ENCODE measurements at places on chromosomes 4 and X.
A peak's percentile ranks its signal among the peaks of the same experiment; 100 is the strongest.

- DNase-seq, result no peak
Observed at GRCh38 chr4:163556177-163556576, 61.7 kb downstream of the TMA16 start.

DNA sequence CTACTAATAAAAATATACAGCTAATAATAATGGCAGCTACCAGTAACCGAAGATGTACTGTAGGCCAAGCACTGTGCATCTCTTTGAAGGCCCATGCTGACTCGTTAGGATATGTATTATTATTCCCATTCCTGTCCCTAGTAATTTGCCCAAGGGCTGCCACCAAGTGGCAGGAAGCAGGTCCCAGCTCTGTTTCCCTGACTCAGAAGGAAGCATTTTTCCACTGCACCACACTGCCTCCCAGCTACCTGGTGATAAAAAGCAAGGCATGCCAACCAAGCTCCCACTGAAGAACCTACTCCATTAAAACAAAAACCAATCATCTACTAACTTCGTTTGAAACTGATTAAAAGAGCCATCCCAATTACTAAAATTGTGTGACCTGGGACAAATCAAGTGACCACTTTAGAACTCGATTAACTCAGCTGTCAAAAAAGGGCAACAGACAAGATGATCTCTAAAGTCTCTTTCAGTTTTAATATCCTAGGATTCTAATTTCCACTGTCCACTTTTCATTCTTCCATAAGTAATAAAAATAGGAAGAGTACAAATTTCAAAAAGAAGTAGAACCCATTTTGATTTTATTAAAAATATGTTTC, 24.3 kb upstream of the PGM2 start:
- no peak for DNase-seq

- DNase-seq, result no peak
Observed at GRCh38 chr4:140351093-140352075, 22.1 kb upstream of the SCOC start.

- DNase-seq, result no peak
Observed at GRCh38 chr4:147954850-147955249, 223.0 kb downstream of the ARHGAP10 start.

DNA sequence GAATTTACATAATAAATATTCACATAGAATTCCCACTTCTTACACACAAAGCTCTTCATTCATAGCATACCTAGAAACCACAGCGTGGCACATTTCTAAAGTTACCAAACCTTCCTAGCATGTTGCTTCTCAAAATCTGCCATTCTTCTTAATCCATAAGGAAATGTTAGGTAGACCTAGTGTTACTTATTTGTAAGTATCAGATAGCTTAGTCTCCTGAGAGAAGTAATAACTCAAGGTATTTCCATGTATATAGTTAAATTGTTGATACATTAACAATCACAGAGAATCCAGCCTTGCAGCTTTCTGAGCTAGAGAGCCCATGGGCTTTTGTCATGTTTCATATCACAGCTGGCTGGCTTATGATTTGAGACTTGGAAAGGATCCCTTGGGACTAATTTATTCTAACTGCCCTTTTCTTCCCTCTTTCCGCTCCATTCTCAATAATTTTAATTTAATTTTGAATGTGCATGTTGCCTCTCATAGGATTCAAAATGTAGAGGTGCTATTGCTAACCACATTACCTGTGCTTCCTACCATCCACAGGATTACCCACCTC, 17.6 kb downstream of the SH3RF1 start:
- DNase-seq, result no peak

- no peak for DNase-seq
Observed at GRCh38 chrX:13985697-13986435, 43.8 kb downstream of the GEMIN8 start.

DNA sequence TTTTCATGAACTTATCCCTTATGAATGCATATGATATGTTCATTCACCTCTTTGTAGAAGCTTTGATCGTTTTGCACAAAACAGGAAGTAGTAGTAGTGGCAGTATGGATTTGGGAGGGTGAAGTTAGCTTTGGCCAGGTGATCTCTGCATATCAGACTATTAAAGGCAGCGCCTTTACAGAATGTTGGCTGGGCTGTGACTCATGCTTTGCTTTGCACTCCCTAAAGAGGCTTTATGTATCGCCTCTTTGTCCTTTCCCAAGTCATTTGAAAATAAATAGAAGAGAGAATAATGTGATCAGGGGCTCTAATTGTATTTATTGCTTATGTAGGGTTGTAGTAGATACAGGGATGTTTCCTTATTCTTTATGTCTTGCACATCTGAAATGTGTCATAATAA, 50.4 kb downstream of the SHROOM3 start:
- DNase-seq, result no peak

- DNase-seq, result no peak
Observed at GRCh38 chr4:48162162-48162561, 28.1 kb upstream of the TXK start.

DNA sequence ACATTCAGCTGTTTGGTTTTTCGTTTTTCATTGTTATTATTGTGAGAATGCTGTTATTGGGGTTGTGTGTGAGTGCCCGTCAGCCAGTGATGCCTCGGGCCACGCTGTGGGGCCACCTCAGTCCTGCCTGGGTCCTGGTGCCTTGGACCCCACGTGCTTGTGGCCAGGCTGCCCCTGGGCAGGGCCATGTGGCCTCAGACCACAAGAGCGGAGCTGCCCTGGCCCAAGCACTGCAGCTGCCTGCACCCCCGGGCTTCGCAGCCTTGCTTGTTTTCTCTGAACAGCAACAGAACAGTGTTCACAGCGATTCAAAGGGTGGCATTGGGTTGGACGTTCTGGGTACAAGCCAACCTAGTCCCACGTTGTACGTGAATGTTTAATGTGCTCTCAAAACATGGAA, 56.9 kb downstream of the CPLX1 start:
- no peak for DNase-seq

- DNase-seq, result no peak
Observed at GRCh38 chr4:76449833-76450232, 14.8 kb downstream of the SHROOM3 start.

DNA sequence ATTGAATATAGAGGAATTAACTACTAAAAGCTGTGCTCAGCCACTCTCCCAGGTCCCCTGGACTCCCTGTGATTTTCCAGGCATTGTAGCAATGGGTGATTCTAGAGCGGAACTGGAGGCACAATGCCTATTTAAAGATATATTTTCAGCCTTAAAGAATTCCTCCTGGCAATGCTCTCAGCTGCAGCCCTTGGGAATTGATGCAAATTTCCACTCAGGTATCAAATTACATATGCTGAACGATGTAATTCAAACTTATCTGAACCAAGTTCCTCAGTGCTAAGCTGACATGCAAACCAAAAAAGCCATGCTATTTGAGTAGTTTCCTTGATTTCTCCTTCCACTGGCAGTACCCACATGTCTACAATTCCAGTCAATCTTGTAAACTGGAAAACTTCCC, 86.3 kb upstream of the GABRA3 start:
- DNase-seq, result no peak

GRCh38 chr4:4641254-4641653, 99.4 kb upstream of the STX18 start:
- no peak for DNase-seq

DNA sequence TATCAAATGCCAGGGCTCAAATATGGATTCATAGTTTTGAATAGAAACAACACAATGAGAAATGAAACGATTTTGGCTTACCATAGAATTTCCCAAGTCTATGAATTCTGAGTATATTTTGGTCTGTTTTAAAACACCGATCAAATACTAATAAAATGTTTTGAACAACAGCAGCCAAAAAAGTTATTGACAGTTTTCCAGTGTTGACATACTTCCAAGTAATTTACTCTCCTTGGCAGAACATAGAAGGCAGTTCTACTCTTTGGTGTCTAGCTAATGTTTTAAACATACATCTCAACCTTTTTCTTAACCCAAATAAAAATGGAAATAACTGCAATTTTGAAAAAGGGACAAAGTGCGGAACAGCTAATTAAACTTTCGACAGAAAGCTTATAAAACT, 1419.8 kb downstream of the ADGRL3 start:
- DNase-seq, result no peak

DNA sequence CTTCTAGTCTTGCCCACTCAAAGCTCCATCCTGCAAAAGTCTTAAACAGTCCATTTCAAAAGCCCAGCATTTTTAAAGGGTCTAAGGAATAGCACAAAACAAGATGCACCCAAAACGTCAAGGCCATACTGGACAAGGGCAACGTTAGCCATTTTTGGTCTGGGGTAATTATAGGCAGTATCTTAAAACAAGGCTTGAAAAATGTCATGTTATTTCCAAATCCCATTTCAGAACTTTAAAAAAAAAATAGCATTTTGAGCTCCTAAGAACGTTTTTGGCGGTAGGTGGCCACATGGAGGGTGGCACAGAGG, 584 bp upstream of the TMEM165 start:
- no peak for DNase-seq

- no peak for DNase-seq
Observed at GRCh38 chr4:168743601-168744000, 246.7 kb downstream of the PALLD start.

- DNase-seq, result no peak
Observed at GRCh38 chr4:100208964-100209363, 18.7 kb upstream of the DDIT4L start.

DNA sequence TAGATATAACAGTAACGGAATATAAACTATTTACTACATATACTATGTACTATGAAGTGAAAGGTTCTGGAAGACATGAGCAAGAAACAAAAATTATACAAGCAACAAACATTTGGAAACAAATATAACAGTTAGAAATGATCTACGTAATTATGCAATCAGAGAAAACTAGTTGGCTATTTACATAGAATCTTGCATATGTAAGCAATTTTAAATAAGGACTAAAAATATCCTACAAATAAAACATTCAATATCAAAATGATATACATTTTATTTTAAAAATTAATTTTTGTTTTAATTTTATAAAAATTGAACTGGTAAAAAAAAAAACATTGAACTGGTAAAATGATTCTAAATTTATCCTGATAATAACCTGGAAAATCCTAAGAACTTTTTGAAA, 642.5 kb upstream of the PCDH10 start:
- no peak for DNase-seq

GRCh38 chr4:83283181-83283580, 1.4 kb downstream of the COQ2 start:
- DNase-seq, result no peak

- no peak for DNase-seq
Observed at GRCh38 chr4:14607578-14607977, 394.7 kb upstream of the CPEB2 start.

- DNase-seq, result no peak
Observed at GRCh38 chrX:78331708-78332107, 4.3 kb upstream of the CYSLTR1 start.

- no peak for DNase-seq
Observed at GRCh38 chrX:254630-255215, 26.5 kb upstream of the PLCXD1 start.

DNA sequence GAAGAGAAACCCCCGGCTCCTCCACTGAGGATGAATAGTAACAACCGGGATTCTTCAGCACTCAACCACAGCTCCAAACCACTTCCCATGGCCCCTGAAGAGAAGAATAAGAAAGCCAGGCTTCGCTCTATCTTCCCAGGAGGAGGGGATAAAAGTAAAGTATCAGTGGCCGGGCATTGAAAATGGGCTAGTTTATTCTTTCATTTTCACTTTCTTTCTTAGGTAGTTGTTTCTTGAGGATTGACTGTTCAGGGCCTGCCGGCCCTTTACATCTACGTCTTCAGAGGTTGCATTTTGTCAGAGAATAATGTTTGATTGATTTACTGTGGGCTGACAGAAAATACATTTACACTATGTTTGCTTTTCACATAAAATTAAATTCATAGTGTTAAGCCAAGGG, 27.1 kb downstream of the PAK3 start:
- DNase-seq, result no peak

GRCh38 chrX:125850693-125851092, 315.4 kb downstream of the DCAF12L2 start:
- DNase-seq, result no peak

GRCh38 chrX:68387776-68388175, 45.5 kb downstream of the OPHN1 start:
- no peak for DNase-seq

DNA sequence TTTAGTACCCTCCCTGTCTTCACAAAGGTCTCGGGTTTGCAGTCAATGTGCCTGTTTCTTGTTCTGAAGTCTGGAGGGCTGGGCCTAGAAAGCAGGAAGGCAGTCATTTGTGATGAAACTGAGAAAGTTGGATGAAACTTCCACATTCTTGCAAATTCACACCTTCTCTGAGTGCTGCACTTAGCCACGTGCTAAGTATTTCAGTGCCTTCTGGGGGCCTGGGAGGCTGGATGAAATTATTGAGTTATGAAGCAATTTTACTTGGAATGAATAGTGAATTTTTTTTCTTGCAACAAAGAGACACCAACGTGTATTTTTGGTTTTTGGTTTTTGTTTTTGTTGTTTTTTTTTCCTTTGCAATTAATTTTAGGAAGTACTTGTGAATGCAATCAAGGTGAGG, 71.2 kb downstream of the MSX1 start:
- DNase-seq, result no peak

DNA sequence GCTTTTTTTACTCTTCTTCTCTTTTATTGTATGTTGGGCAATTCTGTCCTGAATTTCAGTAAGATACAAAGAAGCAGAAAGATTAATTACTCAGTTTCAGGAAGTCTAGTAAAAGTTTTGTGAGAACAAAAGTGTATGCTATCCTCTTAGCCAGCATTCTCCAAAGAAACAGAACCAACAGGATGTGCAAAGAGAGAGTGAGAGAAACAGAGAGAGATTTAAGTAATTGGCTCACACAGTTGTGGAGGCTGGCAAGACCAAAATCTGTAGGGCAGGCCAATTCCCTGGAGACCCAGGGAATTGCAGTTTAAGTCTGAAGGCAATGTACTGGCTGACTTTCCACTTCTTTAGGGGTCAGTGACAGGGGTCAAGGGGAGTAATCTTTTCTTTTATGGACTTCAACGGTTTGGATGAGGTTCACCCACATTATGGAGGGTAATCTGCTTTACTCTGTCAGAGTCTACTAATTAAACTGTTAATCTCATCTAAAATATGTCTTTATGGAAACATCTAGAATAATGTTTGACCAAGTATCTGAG, 59.2 kb upstream of the SLC39A8 start:
- DNase-seq, result no peak

DNA sequence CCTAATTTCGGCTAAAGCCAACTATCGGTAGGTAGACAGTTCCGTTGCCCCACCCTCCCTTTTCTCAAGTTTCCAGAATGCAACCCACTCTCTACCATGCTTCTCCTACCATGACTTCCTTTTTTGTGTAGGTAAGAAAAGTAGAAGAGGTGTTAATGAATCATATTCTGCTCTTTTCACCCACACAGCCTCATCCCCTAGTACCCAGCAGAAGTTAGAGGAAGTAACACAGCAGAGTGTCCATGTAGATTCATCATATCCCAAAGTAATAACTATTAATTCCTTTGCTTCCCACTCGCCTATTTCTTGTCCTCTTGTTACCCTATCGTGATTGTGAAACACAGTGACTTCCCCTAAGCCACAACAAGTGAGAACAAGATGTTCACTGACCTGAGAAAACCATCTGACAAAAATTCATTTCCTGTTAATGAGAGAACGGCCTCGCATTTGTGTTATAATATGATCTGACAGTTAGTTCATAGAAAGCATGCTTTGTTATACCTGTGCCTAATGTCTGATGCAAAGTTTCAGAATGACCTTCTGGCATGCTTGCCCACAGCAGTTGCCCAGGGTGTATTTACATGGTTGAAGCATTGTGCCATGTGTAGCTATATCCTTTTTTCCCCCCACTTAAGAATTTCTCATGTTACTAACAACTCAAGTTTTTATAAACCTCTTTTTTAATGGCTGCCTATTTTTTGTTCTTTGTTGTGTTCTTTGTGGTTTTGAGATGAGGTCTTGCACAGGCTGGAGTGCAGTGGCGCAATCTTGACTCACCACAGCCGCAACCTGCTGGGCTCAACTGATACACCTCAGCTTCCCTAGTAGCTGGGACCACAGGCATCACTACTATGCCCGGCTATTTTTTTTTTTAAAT, 185.6 kb downstream of the RAP1GDS1 start:
- peak; percentile 52 for DNase-seq

All from activated effector memory CD4-positive, alpha-beta T cell treated with Interleukin-2 at 50 U/mL for 16 hours (primary cell).